HS-5 (cell line): ENCODE measurements at places on chromosomes 7 and 10.
A peak's percentile ranks its signal among the peaks of the same experiment; 100 is the strongest.

GRCh38 chr7:82678716-82679115 lies 235.1 kb upstream of the CACNA2D1 start:
- DNase-seq, result no peak

DNA sequence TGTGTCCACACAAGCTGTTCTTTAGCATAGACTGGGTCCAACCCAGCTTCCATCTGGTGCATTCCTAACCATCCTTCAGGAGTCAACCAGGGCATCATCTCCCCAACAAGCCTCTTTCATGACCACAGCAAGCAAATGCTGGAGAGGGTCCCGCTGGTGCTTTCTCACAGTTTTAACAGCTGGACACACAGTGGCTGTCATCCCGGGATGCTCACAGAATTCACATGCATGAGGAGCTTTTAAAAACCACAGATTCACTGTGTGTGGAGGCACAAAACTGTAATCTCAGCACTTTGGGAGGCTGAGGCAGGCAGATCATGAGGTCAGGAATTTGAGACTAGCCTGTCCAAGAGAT lies 6.4 kb upstream of the CYP3A7 start:
- DNase-seq, result no peak

DNA sequence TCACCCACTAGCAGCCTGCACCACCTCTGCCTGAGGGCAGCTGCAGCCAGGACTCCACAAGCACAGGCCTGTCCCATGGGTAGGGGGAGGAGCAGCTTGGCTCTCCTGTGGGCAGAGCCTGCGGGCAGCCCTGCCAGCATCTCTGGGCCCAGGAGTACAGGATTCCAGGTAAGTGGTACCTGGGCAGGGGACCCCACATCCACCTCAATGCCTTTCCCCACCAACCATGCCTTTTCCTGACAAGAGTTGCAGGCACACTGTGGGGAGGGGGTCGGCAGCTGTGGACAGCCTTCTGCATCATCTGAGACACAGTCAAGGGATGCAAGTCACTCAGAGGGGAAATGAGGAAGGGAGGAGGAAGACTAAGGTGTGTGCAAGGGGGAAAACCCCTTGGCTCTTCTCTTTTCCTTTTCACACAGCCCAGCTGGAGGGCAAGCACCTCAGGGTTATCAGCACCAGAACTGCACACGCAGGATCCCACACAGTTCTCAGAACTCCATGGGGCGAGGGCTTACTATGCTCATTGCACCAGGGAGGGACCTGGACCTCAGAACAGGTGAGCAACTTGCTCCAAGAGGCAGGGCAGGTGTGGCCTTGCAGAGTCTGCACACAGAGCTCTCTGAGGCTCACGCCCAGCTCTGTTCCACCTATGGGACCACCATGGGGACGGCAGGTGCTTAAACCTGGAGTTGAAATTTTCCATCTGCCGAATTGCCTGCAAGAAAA lies 16.5 kb upstream of the ANTXRL start:
- DNase-seq, result no peak

DNA sequence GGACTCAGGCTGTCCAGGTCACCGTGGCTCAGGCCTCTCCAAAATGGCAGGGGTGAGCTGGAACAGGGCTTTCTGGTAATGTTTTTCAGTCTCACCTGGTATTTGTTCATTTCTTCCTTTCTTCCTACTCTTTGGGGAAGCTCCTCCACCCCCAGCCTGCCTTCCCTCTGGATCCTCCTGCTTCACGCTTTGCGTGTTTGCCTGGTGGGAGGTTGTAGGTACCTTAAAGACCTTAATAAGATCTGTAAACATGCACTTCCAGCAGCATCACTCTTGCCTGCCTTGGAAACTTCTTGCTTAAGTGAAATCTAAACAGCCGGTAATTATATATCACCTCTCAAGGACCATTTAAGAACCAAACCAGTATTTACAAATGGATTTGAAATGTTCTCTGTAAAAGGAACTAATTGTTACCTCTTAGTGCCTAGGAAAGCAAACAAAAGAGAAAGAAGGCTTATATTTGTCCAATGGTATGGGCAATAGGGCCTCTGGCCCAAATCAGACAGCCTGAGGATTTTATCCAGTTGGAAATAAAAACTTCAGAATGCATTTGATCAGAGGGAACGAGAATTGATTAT lies 339.9 kb downstream of the CCSER2 start:
- DNase-seq, result no peak

DNA sequence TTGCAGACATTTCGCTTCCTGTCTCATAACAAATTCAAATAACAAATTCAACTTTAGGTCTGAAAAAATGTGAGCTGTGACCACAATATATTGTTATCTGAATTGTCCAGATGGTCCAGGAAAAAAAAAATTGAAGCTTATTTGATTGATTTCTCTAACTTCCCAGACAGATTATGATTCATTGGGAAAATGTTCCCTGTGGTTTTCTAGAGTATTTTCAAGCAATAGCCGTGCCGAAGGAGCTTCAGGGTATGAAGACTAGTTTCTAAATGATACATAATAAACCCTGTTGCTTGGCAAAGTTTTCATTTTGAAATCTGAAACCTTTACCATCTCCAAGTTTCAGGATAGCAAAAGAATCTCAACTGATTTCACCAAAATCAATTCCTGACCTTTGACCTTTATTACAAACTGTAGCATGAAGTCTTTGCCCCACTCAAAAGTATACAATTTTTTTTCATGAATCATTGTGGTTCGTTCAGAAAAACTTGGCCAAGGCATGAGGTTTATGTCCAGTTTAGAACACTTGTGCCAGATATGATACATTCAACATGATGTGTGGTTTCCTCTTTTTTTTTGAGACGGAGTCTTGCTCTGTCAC lies 109.9 kb downstream of the JCAD start:
- DNase-seq, result peak; percentile 89

GRCh38 chr10:59175538-59176240 lies 754 bp upstream of the PHYHIPL start:
- no peak for DNase-seq

DNA sequence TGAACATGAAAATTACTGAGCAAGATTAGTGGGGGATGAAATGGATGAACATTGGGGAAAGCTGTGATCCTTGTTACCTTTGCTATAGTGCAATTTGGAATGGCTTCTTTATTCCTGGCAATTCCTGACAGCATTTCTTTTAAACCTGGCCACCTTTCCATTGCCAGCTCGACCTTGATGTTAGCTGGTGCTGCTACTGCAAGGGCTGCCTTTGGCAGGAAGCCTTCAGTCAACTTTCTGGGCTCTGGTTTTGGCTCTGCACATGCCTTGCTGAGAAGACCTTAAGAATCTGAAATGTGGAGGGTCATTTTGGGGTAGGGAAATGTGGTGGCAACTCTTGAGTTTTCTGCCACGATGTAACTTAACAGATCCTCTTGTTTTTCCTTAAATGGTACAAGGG lies 64.7 kb downstream of the KAT6B start:
- DNase-seq, result no peak

DNA sequence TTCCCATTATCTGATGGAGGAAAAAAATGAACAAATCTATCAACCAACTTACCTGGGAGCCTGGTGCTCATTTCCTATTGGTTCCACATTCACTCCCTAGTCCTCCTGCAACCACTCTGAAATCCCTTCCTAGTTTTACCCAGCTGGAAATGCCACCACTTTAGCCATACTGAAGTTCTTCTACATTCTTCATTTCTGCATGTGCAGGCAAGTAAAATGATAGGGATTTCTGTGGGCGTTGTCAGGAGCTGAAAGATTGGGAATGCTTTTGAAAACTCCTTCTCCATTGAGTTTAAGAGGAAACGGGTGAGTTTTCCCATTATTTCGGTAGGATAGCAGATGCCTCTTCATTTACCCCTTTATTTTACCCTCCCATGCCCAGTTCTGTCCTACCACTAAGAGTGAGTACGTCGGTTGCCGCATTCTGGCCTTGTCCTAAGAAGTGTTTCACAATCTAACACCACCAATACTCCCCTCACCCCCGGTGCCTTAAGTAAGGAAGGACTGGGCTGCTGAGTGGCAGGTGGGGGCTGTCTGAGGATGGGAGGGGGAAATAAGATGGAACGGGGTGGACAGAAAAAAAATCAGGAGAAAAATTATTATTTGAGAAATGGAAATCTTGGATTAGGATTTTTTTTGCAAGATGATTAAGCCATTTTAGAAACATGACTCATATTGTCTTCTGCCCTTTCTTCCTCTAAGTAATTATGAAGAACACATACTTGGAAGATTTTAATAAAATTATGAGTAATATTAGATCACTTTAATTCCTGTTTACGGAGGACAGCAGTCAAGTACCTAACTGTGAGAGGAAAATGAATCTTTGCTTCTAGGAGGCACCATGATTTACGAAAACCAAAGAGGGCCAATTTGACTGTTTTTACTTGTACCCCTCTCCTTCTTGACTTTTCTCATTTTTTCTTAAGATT lies 13.2 kb upstream of the TAS2R60 start:
- no peak for DNase-seq

DNA sequence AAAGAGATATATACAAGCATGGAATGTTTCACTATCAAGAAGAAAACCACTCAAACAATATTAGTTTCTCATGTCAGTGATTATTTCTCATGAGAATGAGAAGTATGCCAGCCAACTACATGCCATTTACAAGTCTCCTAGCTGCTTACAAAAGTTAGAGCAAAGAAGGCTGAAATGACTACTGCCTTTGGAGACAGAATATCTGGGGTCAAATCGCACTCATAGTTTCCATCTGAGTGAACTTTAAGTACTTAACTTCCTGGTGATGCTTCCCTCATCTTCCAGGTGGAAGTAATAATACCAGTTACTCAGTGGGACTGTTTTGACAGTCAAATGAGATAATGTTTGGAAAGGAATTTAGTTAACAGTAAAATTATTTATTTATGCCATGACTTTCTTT lies 42.0 kb upstream of the RHOBTB1 start:
- no peak for DNase-seq

- DNase-seq, result no peak
These were observed 2.1 kb upstream of the ZMIZ1 start for GRCh38 chr10:79066411-79067240.

GRCh38 chr10:98486421-98486820 lies 39.7 kb upstream of the HPS1 start:
- peak; percentile 89 for DNase-seq

DNA sequence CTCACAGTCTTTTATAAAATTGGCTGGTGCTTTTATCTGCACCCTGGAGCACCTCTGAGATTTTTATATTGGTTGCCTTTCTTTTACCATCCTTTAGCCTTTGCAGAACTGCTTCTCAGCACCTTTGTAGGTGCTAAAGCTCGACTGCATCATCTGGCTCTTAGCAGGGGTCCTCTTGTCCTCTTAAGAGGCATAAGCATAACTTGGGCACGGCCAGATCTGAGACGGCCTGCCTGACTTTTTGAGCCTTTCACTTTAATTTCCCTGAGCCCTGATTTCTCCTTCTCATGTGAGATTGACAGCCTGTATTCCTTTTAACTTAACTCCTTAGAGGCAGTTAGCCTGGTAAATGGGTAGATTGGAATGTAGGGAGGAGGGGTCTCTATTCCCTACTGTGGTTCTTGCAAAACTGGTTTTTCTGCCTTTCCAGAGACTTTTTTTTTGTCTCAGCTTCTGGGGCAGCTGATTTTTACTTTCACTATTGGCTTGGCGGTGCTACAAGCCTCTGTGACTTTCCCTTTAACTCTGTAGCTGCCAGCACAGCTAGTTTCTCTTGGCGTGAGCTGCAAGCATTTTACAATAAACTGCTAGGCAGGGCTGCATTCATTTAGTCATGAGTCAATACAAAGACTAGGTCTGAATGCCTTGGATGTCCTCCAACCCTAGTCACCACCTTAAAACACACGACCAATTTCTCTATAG lies 24.0 kb downstream of the ZPBP start:
- peak; percentile 30 for DNase-seq

DNA sequence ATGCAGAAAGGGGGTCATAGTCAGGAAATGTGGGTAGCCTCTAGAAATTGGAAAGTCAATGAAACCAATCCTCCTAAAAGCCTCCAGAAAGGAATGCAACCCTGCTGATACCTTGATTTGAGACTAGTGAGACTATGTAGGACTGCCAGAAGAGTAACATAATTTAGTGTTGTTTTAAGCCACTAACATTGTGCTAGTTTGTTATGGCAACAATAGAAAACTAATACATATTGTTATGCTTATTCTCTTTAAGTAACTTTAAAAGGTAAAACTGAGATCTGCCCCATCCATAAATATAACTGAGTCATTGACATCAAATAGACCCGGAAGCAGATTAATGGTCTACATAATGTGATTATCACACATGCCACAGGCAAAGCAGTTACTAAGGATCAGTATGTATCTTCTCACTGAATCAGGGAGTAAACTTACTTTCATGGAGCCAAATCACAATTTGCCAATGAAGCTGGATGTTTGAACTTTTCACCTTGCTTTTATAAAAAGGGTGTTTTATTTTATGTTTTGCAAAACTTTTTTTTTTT lies 146.4 kb upstream of the TMEM106B start:
- no peak for DNase-seq

GRCh38 chr7:139132887-139133286 lies 23.4 kb upstream of the ZC3HAV1 start:
- no peak for DNase-seq

DNA sequence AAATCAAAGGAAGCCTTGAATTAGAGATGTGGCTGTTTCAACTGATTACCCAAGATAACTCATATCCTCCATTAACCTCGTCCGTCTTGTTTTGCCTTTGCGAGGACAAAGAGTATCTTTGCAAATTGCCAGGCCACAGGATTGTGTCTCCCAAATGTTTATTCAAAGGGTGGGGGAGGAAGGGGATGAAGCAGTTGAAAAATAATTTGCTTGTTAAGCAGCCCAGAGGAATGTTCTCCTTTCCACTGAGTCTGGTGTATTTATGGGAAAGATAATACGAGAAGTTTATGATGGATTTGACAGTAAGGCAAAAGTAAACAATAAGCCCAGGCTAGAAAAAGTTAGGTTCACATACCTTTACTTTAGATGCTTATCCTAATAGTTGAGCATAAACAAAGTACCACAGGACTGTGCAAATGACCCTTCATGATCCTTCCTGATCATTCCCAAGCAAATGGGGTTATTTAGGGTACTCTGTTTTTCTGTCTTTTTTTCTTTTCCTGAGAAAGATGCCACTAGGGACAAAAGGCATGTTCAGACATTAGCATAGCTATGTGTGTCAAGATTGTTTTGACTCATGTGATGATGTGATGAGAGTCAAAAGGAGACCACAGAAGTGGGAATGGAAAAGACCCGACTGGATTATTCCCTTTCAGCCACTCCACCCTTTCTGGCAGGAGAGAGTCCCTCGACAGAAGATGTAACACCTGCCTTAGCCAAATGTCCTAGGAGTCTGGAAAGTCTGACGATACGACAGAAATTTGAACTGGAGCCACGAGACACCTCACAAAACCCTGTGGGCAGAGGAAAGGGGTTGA lies 243.0 kb upstream of the GLI3 start:
- no peak for DNase-seq

GRCh38 chr7:130823060-130823459 lies 89.1 kb upstream of the KLF14 start:
- DNase-seq, result no peak

DNA sequence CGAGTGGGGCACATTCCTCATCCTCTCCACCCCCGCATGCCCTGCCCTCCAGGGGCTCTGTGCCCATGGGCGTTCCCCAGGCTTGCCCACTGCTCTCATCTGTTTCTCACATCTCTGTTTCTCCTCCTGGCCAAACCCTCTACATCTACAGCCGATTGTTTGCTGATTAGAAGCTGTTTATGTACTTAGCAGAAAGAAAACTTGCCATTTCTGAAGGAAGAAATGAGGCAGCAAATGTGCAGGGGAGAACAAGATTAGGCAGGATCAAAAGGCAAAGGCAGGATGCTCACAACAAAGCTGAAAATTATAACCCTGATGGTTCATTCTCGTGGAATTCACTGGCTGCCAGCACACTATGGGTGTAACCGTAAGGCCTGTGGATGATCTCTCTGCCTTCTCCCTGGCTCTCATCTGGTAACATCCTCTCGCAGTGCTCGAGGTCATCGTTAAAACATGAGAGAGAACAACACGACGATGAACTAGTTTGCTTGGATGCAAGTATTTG lies 111.6 kb upstream of the KLF14 start:
- peak; percentile 76 for DNase-seq

- no peak for DNase-seq
These were observed 32.7 kb upstream of the KLHL7 start for GRCh38 chr7:23072922-23073321.
